ENCODE measurements at places on chromosomes 4 and X.

- DNase-seq, result no peak
Observed at GRCh38 chrX:77776659-77777058, 9.4 kb downstream of the ATRX start.

DNA sequence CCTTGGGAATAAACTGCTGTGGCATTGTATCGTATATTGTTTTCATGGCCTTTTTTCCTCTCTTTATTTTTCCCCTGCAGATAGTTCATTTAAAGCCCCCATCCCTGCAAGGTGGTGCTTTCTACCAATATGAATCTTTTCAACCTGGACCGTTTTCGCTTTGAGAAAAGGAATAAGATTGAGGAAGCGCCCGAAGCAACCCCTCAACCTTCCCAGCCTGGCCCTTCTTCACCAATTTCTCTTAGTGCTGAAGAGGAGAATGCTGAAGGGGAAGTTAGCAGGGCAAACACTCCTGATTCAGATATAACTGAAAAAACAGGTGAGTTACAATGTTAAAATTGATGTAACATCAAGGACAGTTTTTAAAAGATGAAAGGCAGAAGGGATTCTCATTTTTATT is 601 bp downstream of the SMARCAD1 start:
- no peak for DNase-seq

- DNase-seq, result no peak
Observed at GRCh38 chr4:174318829-174319764, 35.4 kb downstream of the CEP44 start.

GRCh38 chr4:181345931-181346330 is 897.3 kb upstream of the TENM3 start:
- DNase-seq, result no peak

DNA sequence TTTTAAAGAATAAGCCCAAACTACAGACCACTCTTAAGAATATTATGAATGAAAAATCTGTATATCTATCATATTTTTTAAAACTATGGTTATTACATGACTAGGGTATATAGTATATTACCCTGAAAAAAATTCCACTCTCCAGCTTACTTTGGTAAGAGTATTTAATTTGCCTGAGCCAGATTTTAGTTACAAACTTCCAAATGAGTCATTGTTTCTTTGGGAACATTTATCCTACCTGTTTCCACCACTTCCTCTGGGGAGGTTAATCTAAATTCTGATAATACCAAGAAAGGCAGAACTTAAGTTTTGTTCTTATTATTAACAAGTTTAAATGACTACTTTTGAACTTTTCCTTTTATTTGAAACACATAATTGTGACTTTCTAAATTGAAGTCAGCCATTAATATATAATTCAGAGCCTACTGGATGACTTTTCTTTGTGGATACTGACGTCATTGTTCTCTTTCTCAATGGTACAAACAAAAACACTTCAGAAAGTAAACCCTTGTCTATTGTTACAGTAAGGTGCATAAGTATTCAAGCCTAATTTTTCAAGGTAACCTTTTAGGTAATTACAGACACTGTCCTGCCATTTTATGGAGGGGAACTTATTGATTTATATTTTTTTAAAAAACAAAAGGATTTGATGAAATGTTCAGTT is 135.6 kb upstream of the TLL1 start:
- no peak for DNase-seq

DNA sequence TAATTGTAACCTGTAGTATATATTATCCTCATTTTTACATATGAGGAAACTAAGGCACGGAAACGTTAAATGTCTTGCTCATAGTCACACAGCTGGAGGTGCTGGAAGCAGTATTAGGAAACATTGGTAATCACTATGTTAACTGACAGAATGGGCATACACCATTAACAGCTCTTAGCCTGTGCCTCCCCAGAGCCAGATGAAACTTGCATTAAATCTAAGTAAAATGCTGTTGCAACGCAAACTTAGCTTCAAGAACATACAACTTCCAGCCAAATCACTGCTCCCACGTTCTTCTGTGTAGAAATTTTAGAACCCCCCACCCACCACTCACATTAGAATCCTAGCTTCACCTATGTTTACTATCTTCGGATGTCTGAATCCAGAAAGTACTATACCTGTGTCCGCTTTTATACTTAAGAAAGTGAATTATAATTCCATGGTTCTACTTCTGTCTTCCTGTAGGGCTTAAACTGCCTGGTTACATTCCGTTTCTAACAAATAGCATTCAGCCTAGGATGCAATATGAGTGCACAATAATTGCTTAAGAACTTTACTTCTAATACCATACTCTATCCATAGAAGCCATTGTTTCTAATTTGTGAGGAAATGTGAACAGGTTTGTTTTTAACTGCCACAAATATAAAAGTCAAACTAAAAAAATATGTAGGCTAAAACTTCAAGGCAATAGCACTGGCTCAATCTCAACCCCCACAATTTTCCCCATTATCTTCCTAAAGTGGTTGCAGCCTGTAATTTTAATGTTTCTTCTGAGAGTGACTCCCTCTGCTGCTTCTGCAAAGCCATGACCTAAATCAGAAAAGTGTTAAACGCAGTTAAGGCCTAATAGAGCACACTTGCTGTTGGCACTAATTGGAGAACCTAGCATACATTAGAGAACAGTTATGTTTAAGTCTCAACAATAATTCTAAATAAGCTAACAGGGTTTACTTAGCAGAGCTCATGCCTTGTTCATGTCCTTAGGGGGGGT is 4.4 kb downstream of the UNC5C start:
- DNase-seq, result no peak

- DNase-seq, result no peak
Observed at GRCh38 chrX:119107206-119107605, 20.4 kb downstream of the KIAA1210 start.

DNA sequence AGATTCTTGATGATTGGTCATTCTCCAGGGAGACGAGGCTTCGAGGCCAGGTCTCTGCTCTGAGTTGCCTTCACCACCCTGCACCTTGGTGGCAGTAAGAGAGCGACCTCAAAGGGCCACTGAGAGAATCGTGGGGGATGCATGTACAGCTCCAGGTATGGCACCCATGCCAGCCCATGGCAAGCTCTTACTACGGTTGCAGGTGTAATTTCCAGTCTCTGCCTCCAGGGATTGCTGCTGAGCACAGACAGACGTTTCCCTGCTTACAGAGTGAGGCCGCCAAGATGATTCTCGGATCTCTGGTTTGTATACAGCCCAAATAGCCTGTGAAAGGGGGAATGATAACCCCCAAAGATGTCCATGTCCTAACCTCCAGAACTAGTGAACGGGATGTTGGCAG is 16.3 kb upstream of the DRD5 start:
- no peak for DNase-seq

GRCh38 chrX:47446431-47446830 is 36.6 kb downstream of the ZNF41 start:
- no peak for DNase-seq

- DNase-seq, result no peak
Observed at GRCh38 chrX:46704767-46705386, 54.0 kb downstream of the SLC9A7 start.

DNA sequence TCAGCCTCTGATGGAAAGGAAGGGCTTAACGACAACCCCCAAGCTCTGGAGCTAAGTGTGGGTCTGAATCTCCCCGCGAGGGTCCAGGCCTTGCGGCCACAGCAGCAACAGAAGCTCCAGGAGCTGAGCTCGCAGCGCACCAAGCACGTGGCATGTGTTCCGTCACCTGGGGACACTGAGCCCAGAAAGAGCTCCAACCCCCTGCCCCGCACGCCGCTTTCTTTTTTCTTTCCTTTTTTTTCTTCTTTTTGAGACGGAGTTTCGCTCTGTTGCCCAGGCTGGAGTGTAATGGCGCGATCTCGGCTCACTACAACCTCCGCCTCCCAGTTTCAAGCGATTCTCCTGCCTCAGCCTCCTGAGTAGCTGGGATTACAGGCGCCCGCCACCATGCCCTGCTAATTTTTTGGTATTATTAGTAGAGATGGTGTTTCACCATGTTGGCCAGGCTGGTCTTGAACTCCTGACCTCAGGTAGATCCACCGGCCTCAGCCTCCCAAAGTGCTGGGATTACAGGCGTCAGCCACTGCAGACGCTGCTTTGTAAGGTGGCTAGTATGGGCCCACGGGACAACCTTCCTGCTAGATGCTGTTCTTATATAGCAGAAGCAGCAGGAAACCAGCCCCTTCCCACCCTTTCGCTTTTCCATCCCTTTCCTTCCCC is 685 bp upstream of the TNIP2 start:
- no peak for DNase-seq

- DNase-seq, result no peak
Observed at GRCh38 chrX:79036157-79036880, 91.1 kb downstream of the P2RY10 start.

DNA sequence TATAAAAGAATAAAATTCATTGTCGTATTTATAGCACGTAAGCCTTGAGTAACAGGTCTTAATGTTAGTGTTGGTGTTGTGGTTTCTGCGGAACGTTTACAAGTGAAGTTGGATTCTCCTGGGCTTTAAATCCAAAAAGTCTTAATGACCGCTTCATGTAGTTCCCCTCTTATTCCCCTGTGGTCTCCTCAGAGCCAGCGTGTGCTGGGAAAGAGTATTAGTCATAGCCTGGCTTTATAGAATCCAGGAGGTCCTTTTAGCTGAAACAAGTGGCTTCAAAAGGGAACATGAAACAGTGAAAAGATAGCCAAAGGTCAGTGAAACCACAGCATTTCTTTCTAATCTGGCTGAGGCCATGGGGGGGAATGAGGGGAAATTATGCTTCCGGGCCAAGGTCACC is 79.1 kb downstream of the CLCN4 start:
- no peak for DNase-seq

DNA sequence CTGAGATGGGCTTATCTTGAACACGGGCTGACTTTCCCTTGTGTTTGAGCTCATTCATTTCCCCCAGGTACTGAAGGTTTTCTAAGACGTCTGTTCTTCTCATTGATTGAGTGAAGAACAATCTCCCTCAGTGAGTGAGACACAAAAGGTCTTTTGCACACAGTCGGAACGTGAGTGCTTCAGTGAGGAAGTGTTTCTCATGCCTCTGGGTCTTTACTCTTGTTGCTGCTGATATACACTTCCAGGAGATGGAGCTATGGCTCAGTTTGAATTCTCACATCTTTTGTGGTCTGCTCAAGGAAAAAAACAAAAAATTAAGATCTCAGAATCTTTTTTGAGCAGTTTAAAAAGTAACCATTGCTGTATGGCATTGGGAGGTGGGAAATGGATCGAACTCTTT is 981.9 kb upstream of the TENM3 start:
- DNase-seq, result no peak

- DNase-seq, result no peak
Observed at GRCh38 chrX:153789654-153790053, 4.5 kb downstream of the IDH3G start.

DNA sequence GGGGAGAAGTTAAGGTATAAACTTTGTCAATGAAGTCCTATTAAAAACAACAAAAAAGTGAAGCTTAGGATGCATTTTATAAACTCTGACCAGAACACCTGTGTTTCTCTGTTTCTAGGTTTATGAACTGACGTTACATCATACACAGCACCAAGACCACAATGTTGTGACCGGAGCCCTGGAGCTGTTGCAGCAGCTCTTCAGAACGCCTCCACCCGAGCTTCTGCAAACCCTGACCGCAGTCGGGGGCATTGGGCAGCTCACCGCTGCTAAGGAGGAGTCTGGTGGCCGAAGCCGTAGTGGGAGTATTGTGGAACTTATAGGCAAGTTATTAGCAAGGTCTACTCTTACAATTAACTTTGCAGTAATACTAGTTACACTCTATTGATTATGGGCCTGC is 46.6 kb downstream of the HTT start:
- no peak for DNase-seq

DNA sequence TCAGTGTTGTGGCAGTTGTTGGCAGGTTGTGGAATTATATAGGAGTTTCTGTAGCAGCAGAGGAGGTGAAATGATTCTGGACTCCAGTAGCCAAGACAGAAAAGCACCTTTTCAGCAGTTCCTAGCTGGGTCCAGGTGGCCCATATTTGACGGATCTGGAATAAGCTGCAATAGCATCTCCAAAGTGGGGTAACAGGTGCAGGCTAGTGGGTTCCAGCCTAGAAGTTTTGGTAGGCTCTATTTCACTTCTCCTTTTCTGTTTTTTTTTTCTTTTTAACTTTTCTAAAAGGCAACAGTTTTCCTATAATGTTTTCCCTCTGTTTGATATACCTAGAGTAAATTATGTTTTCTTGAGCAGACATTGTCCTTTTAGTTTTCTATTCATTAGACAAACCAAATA is 392.5 kb downstream of the C4orf33 start:
- no peak for DNase-seq

GRCh38 chr4:101055392-101055791 is 291.9 kb downstream of the PPP3CA start:
- DNase-seq, result no peak

DNA sequence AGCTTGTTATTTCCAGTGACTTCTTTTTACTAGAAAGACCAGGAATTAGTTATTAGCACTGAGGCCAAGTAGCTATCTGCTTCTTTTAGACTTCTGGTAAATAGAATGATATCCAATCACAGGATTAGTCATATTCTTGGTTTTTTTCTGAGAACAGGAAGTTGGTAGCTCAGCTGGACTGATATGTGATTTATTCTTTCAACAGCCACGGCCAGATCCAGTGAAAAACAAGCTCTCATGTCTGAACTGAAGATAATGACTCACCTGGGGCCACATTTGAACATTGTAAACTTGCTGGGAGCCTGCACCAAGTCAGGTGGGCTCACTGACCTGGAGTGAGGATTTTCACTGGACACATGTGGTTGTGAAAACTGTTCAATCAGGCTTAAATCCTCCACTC is 48.6 kb downstream of the PDGFRA start:
- no peak for DNase-seq

DNA sequence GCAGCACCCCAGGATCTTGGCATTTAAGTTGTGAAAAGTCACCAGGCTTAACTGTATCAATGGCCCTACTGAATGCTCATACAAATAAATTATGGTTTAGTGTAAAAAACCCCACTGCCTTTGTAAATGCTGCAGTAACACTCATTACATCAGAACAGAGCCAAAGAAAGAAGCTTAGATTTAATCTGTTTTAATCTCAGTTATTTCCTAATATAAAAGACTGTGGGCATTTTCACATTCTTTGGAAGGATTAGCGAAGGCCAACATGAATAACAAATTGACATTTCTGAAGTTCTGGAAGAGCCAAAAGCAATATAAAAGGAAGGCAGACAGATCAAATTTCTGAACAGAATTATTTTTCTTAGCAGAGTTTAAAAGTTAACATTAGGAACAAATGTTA is 140.0 kb upstream of the HCCS start:
- no peak for DNase-seq

DNA sequence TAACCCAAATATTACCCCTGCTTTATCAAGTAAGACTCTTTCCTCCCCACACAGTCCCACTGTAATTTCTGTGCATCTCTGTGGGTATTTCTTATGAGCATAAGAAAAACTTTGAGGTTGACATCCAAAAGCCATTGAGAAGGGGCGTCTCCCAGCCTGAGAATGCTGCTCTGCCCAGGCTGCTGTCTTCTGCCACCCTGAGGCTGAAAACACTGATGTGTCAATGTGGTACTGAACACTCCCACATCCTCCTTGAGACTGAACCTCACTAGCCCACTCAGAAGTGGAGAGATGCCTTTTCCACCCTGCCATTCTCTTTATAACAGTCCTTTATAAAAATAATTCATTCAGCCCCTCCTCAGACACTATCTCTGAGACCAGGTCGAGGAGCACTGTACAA is 120.8 kb downstream of the SMIM20 start:
- peak; percentile 29 for DNase-seq
